NCI-H2029 treated with DMSO at 0.1 percent for 48 hours (cell line): ENCODE measurements at places on chromosomes 11 and 22.

DNA sequence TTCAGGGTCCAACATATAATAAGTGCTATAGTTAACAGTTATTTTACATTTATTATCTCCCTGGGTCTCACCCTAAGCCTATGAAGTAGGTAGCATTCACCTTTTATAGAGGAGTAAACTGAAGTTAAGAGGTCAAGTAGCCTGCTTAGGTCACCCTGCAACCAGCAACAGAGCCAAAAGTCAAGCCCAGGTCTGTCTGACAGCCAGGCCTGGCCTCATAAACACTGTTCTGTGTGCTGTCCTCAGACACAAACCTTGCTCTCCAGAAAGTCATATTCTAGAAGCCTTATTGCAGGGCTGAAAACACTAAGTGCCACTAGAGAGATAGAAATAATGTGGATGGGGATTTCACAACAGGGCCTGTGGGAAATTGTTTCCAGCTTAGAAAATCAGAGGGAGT, 59.3 kb downstream of the BDNF start:
- DNase-seq, result no peak

DNA sequence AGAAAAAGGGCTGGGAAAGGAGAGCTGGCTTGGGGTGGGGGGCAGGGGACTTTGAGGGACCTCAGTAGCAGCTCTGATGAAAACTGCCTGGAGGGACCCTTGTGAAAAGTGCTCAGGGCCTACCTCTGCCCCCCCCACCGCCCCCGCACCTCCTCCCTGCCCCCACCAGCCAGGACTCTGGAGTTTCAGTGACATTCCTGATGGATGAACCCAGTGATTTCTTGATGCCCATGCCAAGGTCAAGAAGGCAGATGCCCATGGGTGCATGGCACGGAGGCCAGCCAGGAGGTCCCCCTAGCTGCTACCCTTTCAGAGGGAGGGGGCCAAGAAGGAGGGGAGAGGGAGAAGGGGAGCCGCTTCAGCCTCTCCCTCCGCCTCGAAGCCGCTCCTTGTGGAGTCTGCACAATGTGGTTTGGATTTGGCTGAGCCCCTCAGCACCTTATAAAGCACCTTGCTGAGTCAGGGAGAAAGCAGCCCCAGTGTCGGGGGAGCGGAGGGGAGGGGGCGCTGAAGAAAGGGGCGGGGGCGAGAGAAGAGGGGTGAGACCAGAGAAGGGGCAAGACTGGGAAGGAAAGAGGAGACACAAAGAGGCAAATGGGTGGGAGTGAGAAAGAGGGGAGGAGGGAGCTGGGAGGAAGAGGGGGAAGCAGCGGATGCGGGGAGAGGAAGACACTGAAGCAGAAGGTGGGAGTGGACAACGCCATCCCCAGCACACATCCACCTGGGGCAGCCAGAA, 2.1 kb upstream of the CLCF1 start:
- no peak for DNase-seq

DNA sequence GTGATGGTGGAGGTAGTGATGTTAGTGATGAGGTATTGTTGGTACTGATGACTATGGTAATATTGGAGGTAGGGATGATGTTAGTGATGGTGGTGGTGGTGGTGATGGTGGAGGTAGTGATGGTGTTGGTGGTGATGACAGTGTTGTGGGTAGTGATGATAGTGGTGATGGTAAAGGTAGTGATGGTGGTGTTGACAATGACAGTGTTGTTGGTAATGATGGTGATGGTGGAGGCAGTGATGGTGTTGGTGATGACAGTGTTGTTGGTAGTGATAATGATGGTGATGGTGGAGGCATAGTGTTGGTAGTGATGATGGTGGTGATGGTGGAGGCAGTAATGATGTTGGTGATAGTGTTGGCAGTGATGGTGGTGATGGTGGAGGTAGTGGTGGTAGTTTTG, 65.1 kb downstream of the MYO7A start:
- DNase-seq, result no peak

DNA sequence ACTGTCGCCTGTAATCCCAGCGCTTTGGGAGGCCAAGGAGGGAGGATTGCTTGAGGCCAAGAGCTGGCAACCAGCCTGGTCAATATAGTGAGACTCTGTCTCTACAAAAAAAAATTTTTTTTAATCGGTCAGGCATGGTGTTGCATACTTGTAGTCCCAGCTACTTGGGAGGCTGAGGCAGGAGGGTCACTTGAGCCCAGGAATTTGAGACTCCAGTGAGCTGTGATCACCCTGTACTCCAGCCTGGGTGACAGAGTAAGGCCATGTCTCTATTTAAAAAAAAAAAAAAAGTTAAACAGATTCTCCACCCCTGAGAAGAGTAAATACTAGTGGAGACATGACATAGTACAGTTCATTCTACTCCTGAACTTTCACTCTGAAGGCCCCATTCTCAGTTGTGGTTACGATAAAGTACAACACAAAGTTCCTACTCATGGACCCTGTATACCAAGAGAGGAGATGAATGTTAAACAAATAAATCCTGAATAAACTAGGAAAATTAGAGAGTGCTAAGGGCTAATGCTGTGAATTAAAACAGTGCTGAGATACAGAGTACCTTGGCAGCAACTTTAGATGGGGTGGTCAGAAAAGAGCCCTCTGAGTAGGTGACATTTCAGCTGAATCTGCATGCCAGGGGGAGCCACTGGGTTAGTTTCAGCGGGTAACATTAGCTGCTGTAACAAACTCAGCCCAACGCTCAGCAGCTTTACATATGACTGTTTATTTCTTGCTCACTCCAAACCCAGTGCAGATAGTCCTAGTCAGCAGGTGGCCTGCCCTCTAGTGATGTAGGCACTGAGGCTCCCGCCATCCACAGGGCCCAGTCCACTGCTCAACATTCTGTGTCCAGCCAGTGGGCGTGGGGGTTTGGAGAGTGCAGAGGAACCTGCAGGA, 75.1 kb downstream of the DBX1 start:
- DNase-seq, result no peak

DNA sequence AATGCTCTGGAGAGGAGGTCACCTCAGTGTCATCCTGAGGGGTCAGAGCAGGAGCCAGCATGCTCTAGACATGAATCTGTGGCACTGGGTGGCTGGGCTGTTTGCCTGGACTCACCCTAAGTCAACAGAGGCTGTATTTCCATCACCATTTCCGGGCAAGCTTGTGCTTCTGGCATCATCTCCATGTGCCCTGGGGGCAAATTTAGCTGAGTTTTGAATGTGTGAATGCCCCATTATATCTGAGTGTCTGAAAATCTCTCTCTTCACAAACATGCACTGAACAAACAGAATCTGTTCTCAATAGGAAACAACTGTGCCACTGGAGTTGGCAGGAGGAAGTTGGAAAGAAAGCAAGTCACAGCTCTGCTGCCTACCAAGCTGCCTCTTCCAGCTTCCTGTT, 356.2 kb downstream of the GRM5 start:
- DNase-seq, result no peak

- no peak for DNase-seq
Observed at GRCh38 chr11:27646051-27646818, 54.0 kb downstream of the BDNF start.

GRCh38 chr11:132043714-132044113, 673.3 kb downstream of the NTM start:
- DNase-seq, result no peak

DNA sequence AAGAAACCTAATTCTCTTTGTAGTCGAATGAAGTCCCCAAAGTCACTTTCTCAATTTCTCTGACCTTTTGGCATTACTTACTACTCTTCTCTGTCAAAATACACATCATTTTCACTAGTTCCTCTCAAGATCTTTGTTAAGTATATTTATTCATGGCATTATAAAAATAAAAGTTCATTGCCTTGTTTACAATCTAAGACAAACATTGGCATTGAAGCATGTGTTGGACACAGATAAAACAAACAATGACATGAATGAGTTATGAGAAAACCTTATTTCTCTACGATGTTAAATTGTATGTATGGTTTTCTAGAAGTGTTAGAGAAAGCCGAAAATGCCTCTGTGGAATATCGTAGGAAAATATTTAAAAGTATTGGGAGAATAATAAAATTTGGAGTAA, 8.6 kb upstream of the OR51G1 start:
- DNase-seq, result peak; percentile 44

- no peak for DNase-seq
Observed at GRCh38 chr11:101765932-101766331, 148.9 kb upstream of the CEP126 start.

DNA sequence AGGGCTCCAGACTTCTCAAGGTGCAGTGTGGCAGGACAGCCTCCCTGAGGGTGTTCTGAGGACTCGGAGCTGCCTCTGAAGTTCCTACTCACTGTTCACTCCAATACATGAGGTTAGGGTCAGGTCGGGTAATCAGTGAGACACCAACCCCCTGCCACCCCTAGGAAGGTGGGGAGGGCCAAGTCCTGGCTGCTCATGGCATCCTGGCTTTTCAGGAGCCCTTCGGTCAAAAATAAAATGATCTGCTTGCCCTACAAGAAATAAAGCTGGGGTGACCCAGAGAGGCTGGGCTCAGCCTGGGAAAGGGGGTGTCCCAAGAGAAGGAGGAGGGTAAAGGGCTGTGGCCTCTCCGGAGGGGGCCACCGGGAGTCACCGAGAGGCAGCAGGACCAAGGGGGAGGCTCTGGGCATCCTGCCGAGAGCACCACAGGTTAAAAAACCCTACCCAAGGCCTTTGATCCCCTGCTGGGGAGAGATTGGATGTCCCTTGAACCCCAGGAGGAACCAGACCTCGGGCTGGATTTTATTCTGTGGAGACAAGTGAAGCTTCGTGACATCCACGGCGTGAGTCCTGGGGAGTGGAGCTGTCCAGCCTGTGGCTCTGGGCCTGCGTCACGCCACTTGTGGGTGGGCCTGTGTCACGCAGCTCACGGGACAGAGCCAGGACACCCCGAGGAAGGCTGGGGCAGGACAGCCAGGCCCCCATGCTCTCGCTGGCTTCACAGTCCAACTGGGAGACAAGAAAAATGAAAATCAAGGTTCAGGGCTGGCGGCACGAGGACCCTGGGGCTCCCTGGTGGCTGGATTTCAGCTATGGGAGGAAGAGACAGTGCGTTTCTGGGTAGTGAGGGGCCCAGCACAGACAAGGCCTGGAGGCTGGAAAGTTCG, 102.2 kb upstream of the FGF3 start:
- no peak for DNase-seq

DNA sequence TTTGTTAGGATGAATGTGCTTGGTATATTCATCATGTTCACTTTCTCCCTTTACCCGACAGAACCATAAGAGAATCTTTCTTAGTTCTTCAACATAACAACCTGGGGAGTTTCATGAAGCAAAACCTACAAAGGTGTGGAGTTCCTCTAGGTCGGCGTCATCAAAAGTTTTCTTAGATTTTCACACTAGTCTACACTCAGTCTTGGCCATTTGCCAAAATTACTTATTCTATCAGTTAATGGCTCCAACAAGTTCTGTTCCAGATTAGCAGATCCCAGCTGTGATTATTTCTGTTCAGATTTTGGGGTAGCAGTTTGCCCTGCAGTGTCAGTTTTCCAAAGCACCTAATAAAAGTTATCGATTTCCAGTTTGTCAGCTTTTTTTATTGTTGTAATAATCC, 935.8 kb upstream of the RAG2 start:
- no peak for DNase-seq

DNA sequence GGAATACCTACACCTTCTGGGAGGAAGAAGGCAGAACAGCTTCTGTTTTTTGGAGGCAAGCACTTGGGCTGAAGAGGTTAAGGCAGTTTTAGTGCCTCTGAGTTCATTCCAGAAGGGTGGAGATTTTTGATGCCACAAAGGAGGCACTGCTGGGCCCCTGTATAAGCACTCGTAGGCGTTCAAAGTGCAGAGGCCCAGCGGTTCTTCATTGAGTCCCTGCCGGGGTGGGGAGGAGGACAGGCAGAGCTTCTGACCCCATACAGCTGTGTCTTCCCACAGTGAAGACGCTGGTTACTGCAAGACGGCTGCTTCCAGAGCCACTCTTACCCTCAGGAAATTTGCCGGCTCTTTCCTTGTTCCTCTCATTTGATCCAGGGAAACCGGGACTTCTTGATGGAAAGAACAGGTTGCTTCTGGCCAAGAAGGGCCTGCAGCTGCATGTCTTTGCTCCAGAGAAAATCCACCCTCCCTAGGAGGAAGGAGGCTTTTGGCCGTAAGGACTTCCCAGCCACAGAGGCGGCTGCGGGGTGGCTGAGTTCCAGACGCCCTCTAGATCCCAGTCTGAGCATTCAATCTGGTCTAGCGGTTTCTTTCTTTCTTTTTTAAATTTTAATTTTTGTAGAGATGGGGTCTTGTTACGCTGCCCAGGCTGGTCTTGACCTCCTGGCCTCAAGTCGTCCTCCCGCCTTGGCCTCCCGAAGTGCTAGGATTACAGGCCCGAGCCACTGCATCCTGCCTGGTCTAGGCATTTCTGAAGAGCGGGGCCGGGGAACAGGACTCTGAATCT, 9.4 kb downstream of the ADAMTS15 start:
- no peak for DNase-seq

DNA sequence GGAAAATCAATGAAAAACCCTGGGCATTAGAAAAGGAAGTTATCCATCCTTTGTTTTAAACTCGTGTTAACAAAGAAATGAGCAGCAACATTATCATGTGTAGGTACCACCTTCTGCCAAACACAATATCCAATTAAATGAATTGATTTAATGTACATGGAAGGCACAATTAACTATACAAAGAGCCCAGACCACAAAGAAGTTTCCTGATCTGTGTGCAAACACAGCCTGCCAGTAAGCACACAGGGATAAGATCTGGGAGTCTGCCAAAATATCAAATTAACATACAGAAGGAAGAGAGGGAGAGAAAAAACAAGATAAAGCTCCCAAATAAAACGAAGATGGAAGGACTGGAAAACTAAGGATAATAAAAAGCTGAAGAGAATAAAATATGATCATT, 54.1 kb upstream of the SLC25A1 start:
- DNase-seq, result peak; percentile 89

GRCh38 chr11:90235526-90235925, 12.7 kb upstream of the CHORDC1 start:
- DNase-seq, result no peak

GRCh38 chr11:21254790-21255189, 585.4 kb downstream of the NELL1 start:
- no peak for DNase-seq

DNA sequence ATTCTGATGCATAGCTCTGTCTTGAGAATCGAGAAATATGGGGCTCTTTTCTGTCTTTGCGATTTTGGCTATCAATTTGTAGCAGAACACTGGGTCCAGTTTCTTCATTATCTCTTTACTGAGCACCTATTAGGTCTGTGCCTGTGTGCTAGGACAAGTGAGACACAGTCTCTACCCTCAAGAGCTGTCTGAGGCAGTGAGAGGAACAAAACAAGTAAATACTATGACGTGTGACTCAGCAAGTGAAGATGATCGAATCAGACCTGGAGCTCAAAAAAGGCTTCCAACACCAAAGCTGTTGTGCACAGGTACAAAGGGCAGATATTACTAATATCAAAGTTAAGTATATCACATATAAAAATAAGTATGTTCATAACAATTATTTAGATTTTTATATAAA, 52.4 kb downstream of the LGR4 start:
- no peak for DNase-seq

DNA sequence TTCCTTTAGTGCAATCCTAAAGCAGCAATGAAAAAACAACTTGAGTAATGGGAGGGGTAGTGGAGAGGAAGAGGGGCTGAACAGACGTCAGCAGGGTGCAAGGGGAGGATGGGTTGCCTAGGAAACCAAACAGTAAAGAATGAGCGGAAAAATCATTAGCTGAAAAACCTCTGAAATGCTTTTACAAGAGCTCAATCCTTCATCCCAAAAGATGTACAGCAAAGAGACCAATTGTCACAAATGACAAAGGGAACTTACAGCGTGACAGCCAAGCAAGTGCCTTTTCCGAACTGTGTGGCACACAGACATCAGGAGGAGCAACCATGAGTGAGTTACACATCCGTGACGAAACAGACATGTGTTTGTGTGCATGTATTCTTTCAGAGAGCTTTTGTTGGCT, 104.6 kb downstream of the SIK3 start:
- DNase-seq, result no peak

- peak; percentile 98 for DNase-seq
Observed at GRCh38 chr11:45280449-45280848, 5.7 kb downstream of the SYT13 start.
